ENCODE measurements at places on chromosomes 6 and 20.

- DNase-seq: no peak
These were observed 2.5 kb upstream of the FASTKD5 start for GRCh38 chr20:3162080-3162611.

GRCh38 chr6:91341473-91341872 lies 754.6 kb upstream of the MAP3K7 start:
- no peak for DNase-seq

DNA sequence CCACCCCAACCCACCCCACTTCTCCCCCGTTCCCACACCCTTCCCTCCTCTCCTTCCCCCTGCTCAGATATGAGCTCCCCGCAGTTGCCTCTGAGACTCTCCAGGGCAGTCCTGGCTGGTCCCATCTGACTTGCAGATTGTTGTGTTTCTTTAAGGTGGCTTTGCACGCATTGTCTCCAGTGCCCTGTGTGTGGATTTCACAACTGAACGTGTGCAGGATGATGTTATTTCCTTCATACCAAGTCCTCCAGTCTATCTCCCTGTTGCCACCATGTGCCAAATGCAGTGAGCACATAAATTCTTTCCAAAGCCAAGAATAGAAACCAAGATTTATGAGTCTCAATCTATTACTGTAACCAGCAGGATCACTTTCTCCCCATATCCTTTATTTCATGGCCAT lies 79.1 kb downstream of the TMEM242 start:
- DNase-seq: no peak

GRCh38 chr6:158087224-158087867 lies 80.7 kb downstream of the SERAC1 start:
- no peak for DNase-seq

DNA sequence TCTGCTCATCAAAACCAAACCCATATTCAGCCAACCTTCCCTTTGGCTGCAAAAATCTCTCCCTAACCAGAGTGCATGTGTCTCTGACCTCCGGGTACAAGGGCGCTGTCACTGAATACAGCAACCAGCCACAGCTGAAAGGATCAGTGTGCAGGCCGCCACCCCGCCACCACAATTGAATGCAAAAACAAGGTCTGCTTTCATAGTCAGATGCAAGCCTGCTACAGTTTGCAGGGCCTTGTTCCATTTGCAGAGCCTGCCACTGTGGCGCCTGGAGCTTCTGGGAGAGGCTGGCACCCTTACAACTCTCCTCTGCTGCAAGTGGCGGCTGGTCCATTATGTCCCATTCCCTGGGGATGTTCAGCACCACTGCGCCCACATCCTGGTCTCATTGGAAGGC lies 23.5 kb downstream of the MDGA1 start:
- no peak for DNase-seq

DNA sequence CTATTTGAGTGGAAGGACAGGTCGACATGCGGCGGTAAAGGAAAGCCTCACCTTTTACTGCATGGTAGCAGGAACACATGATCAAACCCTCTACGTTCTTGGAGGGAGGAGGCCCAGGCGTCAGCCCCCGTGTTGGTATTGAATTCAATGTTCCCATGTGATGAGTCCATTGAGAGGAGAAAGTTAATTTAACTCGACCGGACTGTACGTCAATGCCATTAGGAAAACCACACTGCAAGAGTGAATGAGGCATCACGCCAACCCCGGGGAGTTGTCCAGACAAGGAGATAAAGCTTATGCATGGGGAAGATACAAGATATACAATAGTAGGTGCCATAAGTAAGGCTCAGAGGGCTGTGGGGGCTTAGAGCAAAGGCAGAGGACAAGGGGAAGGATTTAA lies 213.9 kb upstream of the ECI2 start:
- no peak for DNase-seq

DNA sequence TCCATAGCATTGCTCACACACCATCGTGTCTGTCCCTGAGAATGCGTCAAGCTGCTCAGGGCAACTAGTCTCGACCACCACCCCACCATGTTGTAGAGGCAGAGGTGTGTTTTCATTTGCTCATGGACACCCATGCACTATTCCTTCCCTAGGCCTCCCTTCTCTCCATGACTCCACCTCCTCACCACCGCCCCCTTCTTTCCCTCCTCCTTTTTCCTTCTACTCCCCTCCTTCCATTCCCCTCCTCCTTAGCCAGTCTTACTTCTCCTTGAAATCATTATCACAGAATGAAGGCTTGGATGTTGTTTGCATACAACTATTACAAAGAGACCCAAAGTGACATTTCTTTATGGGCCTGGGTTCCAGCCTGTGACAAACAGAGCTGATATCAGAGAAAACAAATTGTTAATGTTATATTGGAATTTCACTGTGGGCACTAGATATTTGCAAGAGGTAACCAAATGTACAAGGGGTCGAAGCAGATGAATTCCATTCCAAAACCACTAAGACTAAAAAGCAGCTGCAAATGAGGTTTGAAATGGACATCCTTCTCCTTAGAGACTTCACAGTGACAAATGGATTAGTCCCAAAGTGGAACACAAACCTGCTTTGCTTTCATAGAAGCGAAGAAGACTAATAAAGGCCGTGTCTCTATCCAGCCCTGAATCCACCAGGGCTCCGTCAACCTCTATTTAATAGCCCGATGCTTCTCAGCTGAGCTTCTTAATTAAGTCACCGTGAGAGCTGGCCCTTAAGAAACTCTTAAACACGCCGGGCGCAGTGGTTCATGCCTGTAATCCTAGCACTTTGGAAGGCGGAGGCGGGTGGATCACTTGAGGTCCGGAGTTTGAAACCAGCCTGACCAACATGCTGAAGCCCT lies 275.8 kb upstream of the SULF2 start:
- DNase-seq: no peak

Data from right atrium auricular region (tissue), 2 donors.